ENCODE measurements at places on chromosomes 11 and 22. TPM values are rescaled to one million over a fixed set of nuclear protein-coding genes. Genes with fewer than 3 reads are reported as not detected.

The AAMDC gene
- 1.5 TPM for total RNA-seq

The VSIG2 gene
- total RNA-seq = not detected

The RNF214 gene
- total RNA-seq = 12.9 TPM

The PLAAT4 gene
- total RNA-seq = 80.4 TPM

The OR8D4 gene
- total RNA-seq = not detected

GRCh38 chr11:85316967-85317366 is 310.2 kb downstream of the DLG2 start:
- no peak overlapping the region for H3K27ac ChIP-seq
- DNase-seq = peak; percentile 17
- H3K4me1 ChIP-seq = no peaks in the 10 kb centered on the region
- H3K27me3 ChIP-seq = no peaks in the 10 kb centered on the region
- no peaks in the 10 kb centered on the region for H3K36me3 ChIP-seq
- no peak overlapping the region for H3K4me3 ChIP-seq

DNA sequence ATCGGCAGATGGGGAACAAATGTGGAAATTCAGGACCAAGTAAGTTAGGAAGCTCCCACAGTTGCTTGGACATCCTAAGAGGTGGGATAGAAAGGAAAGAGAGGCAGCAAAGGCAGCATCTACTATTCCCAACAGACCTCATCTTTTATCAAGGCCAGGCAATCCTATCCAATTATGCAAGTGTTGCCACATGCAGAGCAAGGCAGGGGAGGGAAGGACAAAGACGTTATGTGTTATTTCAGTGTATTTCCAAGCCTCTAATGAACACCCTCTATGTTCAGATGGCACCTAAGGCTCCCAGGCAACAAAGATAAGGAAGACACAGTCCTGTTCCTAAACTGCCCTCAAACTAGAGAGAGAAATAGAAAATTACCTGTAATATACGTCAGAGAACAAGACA is 9.2 kb downstream of the TIGD3 start:
- H3K4me3 ChIP-seq = no peak overlapping the region
- no peak overlapping the region for H3K27ac ChIP-seq
- no peaks in the 10 kb centered on the region for H3K27me3 ChIP-seq

DNA sequence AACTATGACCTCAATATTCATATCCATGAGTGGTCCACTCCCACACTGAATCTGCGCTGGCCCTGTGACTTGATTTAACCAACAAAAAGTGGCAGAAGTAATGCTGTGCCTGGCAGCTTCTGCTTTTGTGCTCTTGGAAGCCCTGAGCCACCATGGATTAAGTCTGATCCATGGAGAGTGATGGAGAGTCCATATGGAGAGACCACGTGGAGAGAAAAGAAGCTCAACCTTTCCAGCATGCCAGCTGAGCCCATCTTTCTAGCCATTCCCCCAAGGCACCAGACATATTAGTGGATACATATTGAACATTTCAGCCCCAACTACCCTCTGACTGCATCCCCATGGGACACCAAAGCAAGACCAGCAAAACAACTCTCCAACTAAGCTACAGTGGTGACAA is 16.0 kb downstream of the LRRC55 start:
- H3K4me1 ChIP-seq = no peaks in the 10 kb centered on the region
- H3K36me3 ChIP-seq = no peaks in the 10 kb centered on the region
- peaks cover 6% of the 10 kb centered on the region for H3K27me3 ChIP-seq
- H3K27ac ChIP-seq = no peak overlapping the region
- no peak overlapping the region for H3K4me3 ChIP-seq

GRCh38 chr11:31437742-31438435 is 68.2 kb downstream of the DNAJC24 start:
- no peak overlapping the region for H3K4me3 ChIP-seq
- H3K36me3 ChIP-seq = no peaks in the 10 kb centered on the region
- DNase-seq = no peak
- no peaks in the 10 kb centered on the region for H3K27me3 ChIP-seq
- no peak overlapping the region for H3K27ac ChIP-seq
- no peaks in the 10 kb centered on the region for H3K4me1 ChIP-seq

DNA sequence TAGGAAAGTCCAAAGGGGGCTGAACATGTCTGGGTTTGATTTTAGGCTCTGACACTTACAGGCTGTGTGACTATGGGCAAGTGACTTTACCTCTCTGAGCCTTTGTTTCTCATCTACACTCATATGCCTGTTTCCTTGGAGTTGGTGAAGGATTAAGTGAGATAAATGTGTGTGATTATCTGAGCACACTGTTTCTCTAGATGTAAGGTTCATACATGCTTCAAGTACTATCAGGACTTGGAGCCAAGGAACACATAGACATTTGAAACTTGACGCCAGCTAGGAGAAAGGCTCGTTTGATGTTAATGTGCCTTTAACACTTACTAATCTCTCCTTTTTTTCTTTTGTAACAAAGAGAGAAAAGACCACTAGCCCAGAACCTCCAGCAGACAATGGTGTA is 9.7 kb downstream of the CRYBB1 start:
- H3K4me3 ChIP-seq = no peak overlapping the region
- peaks cover 19% of the 10 kb centered on the region for H3K4me1 ChIP-seq
- no peak for DNase-seq
- H3K36me3 ChIP-seq = no peaks in the 10 kb centered on the region
- H3K27ac ChIP-seq = no peak overlapping the region

- H3K4me3 ChIP-seq = peak overlapping the region; percentile 58
- H3K36me3 ChIP-seq = no peaks in the 10 kb centered on the region
- no peak overlapping the region for H3K27ac ChIP-seq
Measured at GRCh38 chr11:72584293-72584938, 89.8 kb downstream of the PDE2A start.

GRCh38 chr11:86014221-86014620 is 54.7 kb downstream of the PICALM start:
- no peak for DNase-seq
- H3K36me3 ChIP-seq = peaks cover 70% of the 10 kb centered on the region
- no peak overlapping the region for H3K4me3 ChIP-seq

DNA sequence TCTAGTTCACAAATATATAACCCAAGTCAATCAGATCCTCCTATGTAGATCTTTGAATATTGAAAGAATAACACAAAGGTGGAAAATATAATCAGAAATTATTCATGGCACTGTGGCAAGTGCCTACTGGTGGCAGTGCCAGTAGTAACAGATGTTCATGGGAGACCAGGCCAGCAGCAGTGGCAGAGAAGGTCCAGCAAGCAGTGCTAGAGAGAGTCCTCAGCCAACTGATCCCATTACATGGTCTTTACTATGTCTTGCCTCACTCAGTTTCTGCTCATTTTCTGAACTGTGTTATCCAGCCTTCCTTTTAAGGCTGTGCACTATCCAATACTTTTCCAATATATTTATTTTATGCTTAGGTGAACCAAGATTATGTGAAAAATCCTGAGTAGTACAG is 124.9 kb downstream of the MRTFA start:
- no peak overlapping the region for H3K4me3 ChIP-seq
- H3K27me3 ChIP-seq = no peaks in the 10 kb centered on the region
- H3K36me3 ChIP-seq = no peaks in the 10 kb centered on the region

GRCh38 chr11:73415854-73416615 is 39.8 kb downstream of the RELT start:
- H3K27ac ChIP-seq = no peak overlapping the region
- H3K36me3 ChIP-seq = peaks cover 9% of the 10 kb centered on the region
- H3K4me1 ChIP-seq = no peaks in the 10 kb centered on the region
- DNase-seq = no peak
- H3K4me3 ChIP-seq = no peak overlapping the region
